Stimulated activated CD8-positive, alpha-beta memory T cell treated with anti-CD3 and anti-CD28 coated beads, Interleukin-15, amount 100 ng/mL, for 1 hour (primary cell): ENCODE measurements at places on chromosomes 4 and X.

DNA sequence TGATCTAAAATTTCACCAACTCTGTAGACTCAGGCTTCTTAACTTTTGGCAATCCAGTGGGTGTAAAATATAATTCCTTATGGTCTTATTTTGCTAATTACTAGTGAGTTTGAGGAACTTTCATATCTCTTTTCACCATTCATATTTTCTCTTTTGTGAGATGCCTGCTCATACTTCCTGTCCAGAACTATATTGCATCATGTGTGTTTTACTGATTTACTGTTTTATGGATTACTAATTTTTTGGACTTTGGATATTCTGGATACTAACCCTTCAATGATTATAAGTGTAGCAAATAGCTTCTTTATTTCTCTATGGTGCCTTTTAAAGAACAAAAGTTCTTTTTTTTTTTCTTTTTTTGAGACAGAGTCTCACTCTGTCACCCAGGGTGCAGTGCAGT, 20.6 kb downstream of the GSX2 start:
- no peak for DNase-seq

DNA sequence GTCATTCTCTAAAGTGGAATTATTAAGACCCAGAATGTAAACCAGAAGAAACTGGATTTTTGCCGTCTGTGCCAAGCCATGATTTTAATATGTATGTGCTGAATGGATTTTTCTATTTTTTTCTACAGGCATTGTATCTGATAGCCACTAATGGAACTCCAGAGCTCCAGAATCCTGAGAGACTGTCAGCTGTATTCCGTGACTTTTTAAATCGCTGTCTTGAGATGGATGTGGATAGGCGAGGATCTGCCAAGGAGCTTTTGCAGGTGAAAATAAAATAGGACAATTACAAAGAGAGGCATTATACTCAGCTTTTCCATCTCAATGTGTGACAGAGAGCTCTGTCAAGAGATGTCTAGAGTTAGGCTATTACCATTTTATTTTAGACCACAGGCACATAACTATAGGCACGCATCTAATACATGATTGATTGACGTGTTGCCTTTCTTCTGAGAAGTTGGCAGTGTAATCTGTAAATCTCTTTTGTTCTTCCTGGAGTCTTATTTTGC, 53.9 kb downstream of the CAPN6 start:
- no peak for DNase-seq

DNA sequence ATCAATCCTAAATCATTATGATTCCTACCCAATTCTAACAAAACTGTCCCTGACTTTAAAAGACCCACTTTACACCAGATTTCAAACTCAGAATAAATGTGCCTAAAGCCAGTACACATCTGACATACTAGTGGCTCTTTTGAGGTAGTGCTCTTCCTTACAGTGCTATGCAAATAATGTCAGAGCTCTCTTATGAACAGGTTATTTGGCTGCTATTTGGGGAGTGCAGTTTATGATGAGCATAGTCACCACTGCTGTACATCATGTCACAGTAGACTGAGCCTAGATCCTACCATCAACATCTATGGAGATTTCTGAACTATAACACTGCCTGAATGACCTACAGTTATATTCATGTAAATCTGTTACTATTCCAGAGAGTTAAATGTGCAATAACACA, 50.4 kb upstream of the PAGE5 start:
- DNase-seq = no peak

- no peak for DNase-seq
Observed at GRCh38 chr4:2898001-2898400, 54.4 kb downstream of the ADD1 start.

DNA sequence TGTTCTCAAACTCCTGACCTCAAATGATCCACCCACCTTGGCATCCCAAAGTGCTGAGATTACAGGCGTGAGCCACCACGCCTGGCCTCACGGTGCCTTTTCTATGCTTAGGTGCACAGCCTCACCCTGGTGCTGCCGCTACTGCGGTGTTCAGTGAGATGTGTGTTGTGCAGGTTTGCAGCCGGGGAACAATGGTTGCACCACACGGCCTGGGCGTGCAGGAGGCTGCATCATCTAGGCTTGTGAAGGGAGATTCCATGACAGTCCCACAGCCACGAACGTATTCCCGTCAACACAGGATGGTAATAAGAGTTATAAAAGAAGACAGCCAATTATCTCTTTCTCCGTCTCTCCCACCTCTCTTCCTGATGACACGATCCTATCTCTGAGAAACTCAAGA, 22.0 kb downstream of the CPLX1 start:
- no peak for DNase-seq

GRCh38 chr4:90012918-90013317, 114.3 kb upstream of the CCSER1 start:
- DNase-seq = no peak

- no peak for DNase-seq
Observed at GRCh38 chrX:41092776-41093175, 7.5 kb downstream of the USP9X start.

DNA sequence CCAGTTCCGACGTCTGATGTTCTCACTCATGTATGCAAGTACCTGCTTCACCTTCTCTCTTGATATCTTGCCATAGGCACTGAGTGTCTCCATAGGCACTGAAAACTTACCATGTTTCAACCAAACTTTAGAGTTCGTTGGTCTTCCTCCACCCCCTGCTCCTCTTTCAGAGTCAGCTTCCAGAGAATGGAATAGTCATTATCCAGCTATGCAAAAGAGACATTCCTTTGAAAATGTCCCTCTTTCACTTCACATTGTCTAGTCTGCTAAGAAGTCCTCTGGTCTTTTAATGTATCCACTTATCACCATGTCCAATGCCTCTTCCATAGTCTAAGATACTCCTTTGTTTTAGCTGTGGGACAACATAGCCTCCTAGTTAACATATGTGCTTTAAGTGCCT, 566.0 kb upstream of the TENM3 start:
- DNase-seq = no peak

- no peak for DNase-seq
Observed at GRCh38 chr4:2487632-2488031, 18.7 kb downstream of the RNF4 start.

DNA sequence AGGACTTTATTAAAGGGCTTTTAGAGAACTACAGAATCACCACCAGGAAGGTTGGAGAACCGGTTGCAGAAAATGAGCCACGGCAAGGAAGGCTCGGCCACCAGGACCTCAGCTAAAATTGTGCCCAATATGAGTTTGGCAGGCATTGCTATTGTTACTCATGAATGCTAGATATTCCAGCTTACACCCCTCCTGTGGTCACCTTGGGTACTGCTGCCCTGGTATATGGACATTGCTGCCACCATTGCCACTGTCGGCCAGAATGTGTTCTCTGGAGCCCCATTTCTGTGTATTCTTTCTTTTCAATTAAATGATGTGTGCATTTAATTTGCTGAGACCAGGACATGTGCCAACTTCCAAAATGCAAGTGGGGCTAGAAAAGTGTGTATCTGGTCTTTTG, 626.7 kb upstream of the BOD1L1 start:
- no peak for DNase-seq

GRCh38 chr4:125070861-125071260, 243.9 kb upstream of the FAT4 start:
- no peak for DNase-seq

DNA sequence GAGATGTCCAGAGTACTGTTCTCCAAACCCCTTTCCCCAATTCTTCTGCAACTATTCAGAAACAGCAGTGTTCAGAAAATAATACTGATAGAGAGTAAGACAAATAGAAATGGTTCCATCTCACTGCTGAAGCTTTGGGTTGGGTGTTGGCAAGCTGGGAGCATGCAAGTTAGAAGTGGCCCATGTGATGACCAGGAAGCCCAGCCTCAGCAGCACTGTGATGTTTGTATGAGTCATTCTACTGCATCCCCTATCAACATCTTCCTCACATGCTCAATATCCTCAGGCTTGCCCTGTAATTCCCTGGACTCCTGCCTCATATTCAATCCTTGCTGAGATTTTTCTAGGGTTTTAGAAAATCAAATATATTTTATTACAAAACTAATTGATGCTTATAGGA, 96.5 kb downstream of the CHRDL1 start:
- DNase-seq = no peak

DNA sequence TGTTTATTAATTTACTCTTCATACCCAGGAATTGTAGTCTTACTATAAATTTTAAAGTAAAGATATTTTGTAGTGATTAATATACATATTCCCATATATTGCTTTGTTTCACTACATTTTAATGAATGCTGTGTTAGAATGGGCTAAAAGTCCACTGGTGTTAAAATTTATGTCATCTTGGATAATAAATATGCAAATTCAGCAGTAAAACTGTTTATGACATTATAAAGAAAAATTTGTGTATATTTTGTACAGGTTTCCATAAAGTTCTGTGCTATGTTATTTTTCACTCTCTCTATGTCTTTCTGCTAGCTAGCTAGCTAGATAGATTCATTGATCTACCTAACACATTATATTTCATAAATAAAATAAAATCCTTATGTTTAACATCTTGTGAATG, 1071.2 kb downstream of the FAT4 start:
- no peak for DNase-seq

- no peak for DNase-seq
Observed at GRCh38 chr4:59540311-59540710, 1659.8 kb upstream of the ADGRL3 start.

- DNase-seq = no peak
Observed at GRCh38 chr4:95867919-95868318, 28.0 kb downstream of the PDHA2 start.

DNA sequence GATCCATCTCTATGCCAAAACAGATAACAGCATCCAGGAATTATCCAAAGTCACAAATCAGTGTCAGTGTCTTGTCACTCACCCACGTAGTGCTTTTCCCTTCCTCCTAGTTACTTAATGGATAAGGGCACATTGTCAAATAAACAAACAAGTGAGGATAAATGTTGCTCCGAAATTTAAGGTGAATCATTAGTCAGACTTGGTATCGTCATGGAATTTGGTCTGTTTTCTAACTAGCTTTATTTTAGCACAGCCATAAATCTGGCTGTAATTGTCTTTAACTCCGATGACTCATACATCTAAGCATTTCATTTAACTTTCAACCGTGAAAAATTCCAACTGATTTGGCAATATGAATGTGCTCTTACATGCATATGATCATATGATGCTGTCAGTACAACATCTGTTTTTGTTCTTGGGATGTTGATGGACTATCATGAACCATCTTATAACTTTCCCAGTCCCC, 83.3 kb downstream of the SNCA start:
- no peak for DNase-seq

DNA sequence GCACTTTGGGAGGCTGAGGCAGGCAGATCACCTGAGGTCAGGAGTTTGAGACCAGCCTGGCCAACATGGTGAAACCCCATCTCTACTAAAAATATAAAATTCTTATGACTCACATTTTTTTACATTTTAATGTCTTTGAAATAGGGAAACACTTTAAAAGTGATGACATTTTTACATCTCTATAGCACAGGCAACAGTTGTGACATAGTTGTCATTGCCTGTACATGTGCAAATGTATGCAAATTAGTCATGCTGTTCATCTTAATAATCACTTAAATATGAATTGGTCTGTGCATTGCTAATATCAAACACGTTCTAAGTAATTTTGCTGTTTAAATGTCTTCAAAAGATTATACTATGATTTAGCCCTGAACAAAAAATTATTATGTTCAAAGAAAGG, 41.7 kb downstream of the ZGRF1 start:
- DNase-seq = no peak

- DNase-seq = no peak
Observed at GRCh38 chr4:5500165-5500564, 208.2 kb downstream of the EVC2 start.

GRCh38 chr4:120071192-120071795, 4.6 kb upstream of the MAD2L1 start:
- DNase-seq = no peak

DNA sequence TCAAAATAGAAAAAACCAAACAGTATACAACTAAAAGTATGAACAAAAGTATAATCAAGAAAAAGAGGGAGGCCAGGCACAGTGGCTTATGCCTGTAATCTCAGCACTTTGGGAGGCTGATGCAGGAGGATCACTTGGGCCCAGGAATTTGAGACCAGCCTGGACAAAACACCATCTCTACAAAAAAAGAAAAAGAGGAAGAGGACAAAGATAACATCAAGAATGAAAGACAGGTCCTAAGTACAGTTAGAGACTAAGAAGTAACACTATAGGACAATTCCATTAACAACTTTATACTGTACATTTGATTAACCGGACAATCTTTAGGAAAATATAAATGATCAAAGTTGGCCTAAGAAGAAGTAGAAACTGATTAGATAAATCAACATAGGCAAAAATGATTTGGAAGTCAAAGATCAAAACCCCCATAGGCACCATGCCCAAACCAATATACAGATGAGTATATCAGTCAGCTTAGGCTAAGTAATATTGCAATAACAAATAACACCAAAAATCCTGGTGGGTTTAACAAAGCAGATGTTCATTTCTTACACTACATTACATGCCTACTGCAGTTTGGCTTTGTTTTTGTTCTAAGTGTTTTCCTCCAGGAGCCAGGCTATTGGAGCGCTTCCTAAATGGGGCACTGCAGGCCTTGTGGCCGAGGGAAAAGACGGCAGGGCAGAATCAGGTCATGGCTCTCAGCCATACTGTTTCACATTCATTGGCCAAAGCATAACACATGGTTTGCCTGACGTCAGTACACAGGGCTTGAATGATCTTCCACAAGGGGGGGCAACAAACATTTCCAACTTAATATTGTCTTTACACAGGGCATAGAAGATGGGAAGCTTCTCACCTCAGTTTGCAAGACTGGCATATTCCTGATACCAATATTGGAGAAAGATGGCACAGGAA, 42.2 kb upstream of the HGFAC start:
- DNase-seq = no peak

- no peak for DNase-seq
Observed at GRCh38 chr4:182137343-182137742, 105.9 kb upstream of the TENM3 start.

DNA sequence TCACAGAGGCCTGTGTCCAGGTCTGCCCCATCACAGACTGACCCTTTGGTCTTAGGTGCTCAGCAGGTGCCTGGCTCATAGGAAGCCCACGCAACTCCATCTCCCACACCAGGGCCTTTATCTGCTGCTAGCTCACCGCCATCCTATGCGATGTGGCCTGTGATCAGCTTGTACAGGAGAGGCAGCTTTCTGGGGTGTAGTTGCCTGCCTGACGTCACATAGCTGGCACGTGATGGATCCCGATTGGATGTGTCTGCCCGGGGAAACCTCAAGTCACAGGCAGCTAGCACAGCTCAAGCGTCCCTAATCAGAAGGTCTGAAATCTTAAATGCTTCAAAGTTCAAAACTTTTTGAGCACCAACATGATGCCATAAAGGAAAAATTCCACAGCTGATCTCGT, 41.2 kb upstream of the CLDN34 start:
- DNase-seq = no peak

- DNase-seq = no peak
Observed at GRCh38 chr4:56641494-56642051, 39.5 kb downstream of the HOPX start.

GRCh38 chrX:39725928-39726619, 371.7 kb downstream of the BCOR start:
- DNase-seq = no peak

- no peak for DNase-seq
Observed at GRCh38 chrX:20218836-20219505, 47.7 kb downstream of the RPS6KA3 start.
